ENCODE measurements at places on chromosomes 5 and 9.

DNA sequence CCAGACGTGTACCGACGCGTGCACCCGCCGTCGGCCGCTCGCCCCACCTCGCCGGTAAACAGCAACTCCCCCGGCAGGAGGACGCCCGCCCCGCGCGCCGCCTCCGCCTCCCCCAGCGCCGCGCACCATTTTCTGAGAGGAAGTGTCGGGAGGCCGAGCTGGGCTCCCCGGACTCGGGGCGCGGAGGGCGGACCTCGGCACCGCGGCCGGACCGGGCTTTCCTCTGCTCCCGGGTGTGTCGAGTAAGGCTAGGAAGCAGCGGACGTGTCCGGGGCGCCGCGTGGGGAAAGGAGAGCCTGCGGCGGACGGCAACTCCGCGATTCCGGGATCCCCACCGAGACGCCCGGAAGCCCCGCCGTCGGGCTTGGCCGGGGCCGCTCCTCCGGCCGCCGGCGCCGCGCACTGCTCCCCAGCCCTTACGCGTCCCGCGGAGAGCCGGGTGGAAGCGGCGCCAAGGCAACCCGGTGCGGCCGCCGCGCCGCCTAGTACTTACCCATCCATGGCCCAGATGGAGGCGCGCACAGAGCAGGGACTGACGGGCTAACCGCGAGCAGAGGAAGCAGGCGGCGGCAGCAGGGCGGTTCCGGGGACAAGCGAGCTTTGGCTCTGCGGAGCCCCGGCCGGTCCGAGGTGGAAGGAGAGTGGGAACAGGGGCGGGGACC is at the start of gene PTBP3:
Gene PTBP3, minus strand, starts transcription at position 643 of the 662 bp plus-strand sequence. CDS start 35,754 bp downstream, outside the sequence.
- DNase-seq, result peak; percentile 77

GRCh38 chr9:131235480-131235851 is 40.8 kb downstream of the FAM78A start:
- DNase-seq, result no peak

DNA sequence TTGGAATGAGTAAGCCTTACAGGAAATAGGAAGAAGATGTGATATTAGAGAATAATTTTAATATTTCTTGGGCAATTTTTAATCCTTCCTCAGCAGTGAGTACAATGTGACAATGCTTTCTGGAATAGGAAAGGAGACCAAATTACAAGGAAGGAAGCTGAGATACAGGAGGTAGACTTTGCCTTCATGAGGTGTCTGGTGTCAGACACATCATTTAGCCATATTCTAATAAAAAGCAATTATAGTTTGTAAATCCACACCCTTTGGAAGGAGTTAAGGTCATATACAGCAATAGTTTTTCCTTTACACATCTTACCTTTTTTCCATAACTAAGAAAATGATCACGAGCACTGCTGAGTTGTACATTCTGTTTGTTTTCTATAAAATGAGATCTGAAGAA is 390.4 kb downstream of the SH3GL2 start:
- no peak for DNase-seq

DNA sequence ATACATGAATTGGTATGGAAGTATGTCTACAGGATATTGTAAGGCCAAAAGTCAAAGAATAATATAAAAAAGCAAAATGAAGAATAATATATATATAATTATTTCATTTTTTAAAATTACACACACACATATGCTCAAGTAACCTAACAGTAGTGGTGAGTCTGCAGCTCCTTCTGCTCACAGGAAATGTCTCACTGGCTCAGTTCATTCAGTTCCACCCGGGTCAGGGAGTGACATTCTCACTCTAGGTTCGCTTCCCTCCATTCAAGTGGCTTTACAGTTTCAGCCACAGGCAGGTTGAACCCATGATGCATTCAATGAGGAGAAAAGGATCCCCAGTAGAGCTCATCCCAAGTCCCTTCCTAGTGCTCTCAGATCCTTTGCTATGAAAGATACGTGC is 90.8 kb downstream of the SUSD1 start:
- DNase-seq, result no peak

GRCh38 chr9:16918920-16919319 is 48.5 kb upstream of the BNC2 start:
- DNase-seq, result no peak

DNA sequence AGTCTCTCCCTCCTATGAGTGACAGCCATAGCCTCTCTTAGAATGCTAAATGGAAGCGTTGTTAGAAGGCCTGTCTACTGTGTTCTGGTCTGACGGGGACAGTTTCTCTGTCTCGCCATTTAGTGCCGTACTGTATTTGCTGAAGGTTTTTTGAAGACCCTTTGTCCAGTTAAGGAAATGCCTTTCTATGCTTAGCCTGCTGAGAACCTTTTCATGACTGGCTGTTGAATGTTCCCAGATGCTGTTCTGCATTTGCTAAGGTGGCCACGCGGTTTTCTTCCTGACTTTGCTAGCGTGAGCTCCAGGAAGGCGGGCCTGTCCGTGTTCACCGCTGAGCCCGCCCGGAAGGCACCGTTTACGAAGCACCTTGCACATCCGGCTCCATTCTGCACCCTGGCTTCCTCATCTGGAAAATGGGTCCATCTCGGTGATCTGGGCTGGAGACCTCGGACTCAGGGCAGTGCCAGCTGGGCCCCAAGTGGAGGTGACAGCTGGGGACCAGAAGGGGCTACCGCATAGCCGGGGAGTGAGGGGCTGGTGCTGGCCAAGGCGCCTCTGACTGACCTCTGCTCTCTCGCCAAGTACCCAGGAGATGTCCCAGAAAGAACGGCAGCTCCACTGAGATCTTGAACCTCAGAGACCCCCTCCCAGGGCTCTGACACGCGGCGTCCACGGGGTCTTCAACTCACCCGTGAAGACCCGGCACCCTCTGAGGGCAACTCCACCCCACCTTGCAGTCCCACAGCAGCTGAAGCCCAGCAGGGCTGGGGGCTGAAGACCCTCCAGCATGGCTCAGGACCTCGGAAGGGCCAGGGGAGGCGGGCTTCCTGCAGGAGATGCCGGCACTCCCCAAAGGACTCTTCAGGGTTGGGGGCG is 52.5 kb upstream of the NKD2 start:
- no peak for DNase-seq

GRCh38 chr5:132821791-132822190 is 8.7 kb downstream of the SHROOM1 start:
- DNase-seq, result no peak

- no peak for DNase-seq
Measured at GRCh38 chr5:124797665-124798087, 51.2 kb upstream of the ZNF608 start.

DNA sequence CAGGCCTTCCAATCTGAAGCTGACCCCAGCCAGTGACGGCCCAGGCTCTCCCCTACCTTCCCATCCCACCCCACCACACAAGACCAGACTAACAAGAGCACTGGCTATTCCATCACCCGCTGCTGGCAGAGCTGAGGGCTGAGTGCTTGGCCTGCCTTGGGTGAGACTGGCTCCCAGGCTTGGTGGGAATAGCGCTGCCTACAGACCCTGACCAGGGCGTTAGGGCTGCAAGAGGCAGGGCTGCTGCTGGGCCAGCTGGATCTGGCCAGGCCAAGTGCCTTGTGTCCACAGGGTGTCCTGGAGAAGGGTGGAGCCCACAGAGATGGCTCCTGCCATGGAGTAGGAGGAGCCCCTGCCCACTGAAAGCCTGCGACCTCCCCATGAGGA is 31.6 kb upstream of the ANGPTL2 start:
- no peak for DNase-seq

- no peak for DNase-seq
Measured at GRCh38 chr9:117858561-117858960, 154.4 kb downstream of the TLR4 start.

DNA sequence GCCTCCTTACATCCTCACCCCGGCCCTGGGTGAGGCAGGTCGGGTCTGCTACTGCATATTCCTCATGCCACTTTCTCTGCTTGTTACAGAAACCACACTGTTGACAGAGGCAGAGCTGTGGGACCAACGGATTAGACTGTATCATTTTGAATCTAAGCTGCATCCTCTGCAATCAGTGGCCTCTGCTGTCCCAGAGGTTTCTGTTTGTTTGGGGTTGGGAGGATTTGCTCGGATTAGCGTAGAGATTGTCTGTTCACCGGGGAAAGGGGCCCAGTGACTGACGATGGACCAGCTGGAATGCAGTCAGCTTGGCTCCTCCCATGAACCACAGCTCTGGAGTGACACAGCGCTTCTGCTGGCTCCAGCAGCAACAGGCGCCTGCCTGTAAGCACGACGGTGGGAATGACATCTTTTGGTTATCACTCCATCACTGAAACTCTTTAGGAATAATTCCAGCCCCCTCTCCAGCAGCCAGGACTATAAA is 37.3 kb upstream of the ADRA1B start:
- no peak for DNase-seq

GRCh38 chr5:2201011-2201410 is 318.3 kb upstream of the IRX4 start:
- no peak for DNase-seq

DNA sequence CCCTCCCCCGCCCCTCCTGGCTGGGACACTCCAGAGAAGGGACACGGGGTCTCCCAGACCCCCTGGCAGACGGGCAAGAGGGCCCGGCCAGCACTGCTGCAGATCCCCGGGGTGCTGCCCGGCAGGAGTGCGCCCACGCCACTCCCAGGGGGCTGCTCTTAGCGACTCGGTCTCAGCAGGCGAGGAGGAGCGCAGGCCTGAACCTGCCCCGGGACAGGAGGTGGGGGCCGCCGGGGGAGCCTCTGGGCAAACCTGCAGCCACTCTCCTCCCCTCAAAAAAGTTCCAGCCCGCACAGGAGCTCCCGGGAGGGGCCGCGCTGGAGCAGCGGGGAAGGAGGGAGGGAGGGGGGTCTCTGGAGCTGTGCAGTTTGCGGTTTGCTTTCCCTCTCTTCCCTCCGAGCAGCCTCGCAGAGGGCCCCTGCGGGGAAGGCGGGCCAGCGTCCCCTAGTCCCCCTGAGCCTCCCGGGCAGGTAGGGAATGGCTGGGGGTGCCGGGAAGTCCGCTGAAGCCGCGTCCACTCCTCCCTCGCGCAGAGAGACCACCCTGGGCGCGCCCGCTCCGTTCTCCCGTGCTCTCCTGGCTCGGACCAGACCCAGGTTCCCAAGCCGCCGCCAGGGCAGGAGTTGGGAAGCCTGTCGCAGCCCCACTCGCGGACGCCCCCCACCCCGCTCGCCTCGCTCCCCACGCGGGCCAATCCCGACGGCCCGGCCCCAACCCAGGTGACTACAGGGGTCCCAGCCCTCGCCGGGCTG is 44.2 kb downstream of the NACC2 start:
- DNase-seq, result no peak

GRCh38 chr5:111776913-111777781 is 20.2 kb upstream of the NREP start:
- no peak for DNase-seq

- no peak for DNase-seq
Measured at GRCh38 chr9:134861595-134862334, 18.8 kb upstream of the FCN2 start.
